Stimulated activated CD8-positive, alpha-beta memory T cell treated with anti-CD3 and anti-CD28 coated beads, Interleukin-2, amount 100 ng/mL, for 1 hour (primary cell): ENCODE measurements at places on chromosomes 5 and 9.

- no peak for DNase-seq
These were observed 45.2 kb downstream of the ANKDD1B start for GRCh38 chr5:75656311-75657003.

GRCh38 chr5:146376821-146377220, 38.2 kb downstream of the POU4F3 start:
- no peak for DNase-seq

DNA sequence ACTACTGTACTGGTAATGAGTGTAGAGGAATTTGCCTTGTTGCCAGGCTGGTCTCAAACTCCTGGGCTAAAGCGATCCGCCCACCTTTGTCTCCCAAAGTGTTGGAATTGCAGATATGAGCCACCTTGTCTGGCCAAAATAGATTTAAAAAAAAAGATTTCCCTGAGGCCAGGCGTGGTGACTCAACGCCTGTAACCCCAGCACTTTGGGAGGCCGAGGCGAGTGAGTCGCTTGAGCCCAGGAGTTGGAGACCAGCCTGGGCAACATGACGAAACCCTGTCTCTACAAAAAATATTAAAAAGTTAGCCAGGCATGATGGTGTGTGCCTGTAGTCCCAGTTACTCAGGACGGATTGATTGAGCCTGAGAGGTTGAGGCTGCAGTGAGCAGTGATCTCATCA, 62.5 kb downstream of the IPO11 start:
- DNase-seq, result no peak

GRCh38 chr5:54083851-54084250, 226.5 kb downstream of the ARL15 start:
- DNase-seq, result no peak

DNA sequence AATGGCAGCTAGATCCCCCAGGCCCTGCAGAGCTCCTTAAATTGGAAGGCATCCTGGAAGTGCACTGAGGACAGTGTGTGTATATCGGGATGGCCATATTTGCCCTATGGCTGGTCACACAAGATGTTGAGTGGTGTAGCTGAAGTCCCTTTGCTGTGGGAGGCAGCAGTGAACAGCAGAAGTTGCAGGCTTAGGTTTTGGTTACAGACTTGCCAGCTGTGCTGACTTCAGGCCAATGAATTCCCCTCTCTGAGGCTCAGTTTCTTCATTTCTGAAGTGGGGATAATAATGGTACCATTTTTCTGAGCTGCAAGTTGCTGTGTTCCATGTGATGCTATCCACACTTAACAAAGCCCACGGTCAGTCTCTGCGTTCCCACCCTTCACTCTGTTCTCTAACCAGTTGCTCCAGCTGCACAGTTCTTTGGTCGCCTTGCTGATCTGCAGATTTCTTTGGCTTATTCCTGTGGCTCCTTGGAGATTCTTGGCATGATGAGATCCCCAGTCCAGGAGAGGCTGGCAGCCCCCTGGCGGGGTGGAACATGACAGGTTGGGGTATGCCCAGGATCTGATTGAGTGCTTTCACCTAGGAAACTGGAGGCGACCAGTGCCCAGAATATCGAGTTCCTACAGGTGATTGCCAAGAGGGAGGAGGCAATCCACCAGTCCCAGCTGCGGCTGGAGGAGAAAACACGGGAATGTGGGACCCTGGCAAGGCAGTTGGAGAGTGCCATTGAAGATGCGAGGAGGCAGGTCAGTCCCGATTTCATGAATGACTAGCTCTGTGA, 6.5 kb upstream of the GLE1 start:
- no peak for DNase-seq

- DNase-seq, result no peak
These were observed 22.6 kb downstream of the SSBP2 start for GRCh38 chr5:81728301-81728700.

DNA sequence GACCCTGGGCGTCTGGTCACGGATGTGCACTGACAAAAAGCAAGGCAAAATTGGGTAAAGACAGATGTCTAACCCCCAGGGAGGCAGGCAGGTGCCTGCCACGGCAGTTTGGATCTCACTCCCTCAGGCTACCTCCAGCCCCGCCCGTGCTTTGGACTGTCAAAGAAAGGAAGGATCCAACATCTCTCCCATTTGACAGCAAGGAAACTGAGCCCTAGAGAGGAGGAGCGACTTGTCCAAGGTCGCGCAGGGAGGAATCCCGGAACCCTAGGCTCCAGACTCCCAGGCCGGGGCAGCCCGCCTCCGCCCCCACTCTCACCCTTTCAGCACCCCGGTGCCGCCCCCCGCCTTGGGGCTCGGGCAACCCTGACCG, 376 bp downstream of the GOLGA1 start:
- no peak for DNase-seq

- DNase-seq, result no peak
These were observed 17.6 kb upstream of the MATR3 start for GRCh38 chr5:139275956-139276355.

- no peak for DNase-seq
These were observed 111.6 kb downstream of the SREK1 start for GRCh38 chr5:66255714-66256113.

- DNase-seq, result no peak
These were observed 268.4 kb upstream of the PANK3 start for GRCh38 chr5:168847511-168848073.

DNA sequence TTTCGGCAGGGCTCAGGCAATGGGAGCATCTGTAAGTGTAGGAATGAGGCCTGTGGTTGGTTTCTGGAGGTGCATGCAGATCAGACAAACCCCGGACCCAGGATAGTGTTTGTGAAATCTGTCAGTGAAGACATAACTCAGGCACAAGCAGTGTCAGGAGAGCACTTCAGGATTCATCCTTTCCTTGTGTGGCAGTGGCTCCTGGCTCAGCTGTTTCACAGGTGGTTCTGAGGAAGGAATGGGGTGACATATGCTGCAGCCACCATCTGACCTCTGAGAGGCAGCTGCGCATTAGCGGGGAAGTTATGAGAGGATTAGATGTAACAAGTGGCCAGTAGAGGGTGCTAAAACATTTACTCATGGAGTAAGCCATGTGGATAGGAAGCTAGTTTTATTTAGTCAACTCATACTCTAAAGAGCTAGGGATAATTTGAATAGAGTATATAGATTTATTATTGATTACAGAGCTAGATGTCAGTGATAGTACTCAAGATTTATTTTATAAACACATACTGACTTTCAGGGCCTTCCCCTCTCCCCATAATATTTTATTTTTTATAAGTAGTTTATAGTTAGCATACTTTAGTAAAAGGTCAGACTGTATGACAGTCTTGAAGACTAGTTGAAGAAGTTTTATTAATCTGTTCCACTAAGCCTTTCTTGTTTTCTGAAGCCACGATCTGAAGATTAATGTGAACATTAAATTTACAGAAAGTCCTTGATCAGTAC, 28.4 kb downstream of the NNT start:
- no peak for DNase-seq

DNA sequence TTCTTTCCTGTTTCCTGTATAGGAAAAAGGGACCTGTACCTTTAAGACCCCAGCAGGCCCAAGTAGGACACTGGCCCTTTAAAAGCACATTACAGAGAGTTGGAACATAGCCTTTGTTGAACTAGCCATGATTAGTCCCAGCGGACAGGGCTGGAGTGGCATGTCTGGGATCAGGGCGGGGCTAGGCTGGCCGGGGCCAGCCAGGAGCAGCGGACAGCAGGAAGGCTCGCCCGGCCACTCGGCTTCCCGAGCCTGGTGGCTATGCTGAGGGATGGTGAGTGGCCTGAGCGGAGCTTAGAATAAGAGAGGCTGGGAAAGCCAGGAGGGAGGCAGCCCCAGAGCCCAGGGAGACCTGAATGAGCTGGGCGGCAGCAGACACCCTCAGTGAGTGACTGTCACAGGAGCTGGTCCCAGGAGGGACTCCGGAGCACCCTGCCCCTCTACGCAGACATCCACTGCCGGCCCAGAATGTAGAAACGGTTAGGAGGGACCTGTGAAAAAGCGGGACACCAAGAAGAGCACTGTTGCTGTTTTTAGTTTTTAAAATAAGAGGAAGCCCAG, 92.1 kb downstream of the DAB2IP start:
- DNase-seq, result no peak

DNA sequence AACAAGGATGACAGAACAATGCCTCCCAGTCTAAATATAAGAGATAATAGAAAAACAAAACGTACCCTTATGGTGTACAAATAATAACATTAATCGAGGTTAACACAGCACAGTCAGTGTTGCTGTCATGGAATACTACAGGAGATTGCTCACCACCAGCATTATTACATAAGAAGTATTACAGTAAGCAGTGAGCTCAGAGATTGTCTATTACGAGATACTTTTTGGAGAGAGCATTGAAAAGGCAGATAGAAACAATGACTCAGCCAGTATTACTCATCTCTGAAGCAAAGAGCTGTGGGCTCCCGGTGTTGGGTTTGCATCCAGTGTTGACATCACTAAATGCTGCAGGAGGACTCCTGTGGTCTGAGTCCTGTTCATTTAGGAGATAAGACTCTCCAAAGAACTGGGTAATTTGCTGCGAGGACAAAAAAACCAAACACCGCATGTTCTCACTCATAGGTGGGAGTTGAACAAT, 191.9 kb upstream of the SEMA6A start:
- no peak for DNase-seq

- DNase-seq, result peak; percentile 54
These were observed 7.3 kb upstream of the C5orf58 start for GRCh38 chr5:170225326-170226128.

GRCh38 chr5:170223360-170223759, 9.4 kb upstream of the C5orf58 start:
- no peak for DNase-seq

DNA sequence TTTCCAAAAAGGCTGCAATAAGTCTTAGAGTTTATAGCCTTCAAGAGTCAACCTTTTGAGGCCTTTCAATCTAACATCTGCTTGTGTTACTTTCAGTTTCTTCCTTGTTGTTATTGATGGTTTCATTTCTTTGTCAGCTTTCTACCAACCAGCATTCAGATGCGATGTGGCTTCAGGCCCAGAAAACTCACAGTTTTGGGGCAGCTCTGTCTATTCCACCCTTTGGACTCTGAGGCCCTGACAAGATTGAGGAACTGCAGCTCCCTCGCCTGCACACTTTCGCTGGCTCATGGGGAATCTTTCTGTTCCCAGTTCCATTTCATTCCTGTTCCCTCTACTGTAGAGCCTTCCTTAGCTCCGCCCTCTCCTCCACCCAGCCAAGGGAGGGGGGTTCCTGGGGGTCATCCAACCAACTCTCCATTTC, 13.3 kb upstream of the WHRN start:
- no peak for DNase-seq

DNA sequence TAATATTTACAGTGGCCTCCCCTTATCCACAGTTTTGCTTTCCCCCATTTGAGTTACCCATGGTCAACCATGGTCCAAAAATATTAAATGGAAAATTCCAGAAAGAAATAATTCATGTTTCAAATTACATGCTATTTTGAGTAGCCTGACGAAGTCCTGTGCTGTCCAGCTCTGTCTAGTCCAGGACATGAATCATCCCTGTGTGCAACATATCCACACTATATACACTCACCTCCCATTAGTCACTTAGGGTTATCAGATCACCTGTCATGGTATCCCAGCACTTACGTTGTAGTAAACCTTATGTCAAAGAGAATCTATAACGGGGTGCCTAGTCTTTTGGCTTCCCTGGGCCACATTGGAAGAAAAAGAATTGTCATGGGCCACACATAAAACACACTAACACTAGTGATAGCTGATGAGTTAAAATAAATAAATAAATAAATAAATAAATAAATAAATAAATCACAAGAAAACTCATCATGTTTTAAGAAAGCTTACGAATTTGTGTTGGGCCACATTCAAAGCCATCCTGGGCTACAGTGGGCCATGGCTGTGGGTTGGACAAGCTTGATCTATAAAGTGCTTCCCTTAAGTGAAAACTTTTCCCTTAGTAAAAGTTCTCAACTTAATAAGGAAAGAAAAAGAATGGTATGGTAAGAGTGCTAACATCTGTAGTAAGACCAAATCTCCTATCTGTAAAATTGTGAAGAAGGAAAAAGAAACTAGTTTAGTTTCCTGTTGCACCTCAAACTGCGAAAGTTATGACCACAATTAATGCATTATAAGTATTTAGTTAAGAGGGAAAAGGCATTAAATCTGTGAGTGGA, 15.9 kb upstream of the OMD start:
- DNase-seq, result no peak

DNA sequence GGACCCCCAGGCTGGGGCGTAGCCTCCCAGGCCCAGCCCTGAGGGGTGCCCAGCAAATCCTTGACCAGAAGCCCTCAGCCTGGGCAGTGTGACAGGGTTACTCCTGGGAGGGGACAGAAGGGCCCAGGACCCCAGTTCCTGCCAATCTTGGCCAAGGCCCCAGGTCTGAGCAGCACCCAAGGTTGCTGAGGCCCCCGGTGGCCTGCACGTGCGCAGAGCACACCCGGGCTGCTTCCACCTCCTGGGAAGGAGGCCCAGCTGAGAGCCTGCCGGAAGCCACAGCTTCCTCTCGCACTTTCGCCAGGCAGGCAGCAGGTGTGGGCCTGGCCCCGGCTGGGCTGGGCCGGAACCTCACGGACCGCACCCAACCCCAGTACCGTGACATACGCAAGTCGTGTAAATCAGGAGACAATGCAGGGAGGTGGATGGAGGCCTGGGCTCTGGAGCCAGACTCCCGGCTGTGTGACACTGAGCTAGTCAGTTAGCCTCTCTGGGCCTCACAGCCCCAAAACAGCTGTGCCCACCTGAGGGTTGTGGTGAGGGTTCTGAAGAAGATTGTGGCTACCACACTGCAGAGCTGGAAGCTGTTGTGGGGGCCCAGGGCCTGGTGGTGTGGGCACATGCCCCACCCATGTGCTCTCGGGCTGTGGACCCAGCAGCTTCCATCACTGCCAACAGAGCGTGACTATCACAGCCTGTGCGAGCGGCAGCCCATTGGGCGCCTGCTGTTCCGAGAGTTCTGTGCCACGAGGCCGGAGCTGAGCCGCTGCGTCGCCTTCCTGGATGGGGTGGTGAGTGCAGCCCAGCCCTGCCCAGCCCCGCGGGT, 5.1 kb downstream of the GRK6 start:
- DNase-seq, result no peak

GRCh38 chr5:128257076-128257475, 173.5 kb downstream of the SLC12A2 start:
- DNase-seq, result no peak

DNA sequence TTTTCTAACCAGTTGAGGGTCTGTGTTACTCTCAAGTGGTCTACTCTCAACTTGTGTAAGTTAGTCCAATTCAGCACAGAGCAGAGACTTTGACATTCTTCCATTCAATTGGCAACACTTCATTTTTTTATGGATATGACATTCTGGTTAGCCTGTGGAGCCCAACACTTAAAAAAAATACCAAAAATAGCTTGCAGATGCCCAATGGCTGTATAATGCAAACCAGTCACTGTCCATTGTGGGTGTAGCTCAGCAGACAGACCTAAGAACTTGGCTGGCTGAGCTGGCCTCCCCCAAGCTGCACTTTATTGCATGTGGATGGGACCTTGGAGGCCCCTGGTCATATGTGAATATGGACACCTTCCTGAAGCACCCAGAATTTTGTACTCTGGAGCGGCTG, 103.2 kb downstream of the DPYSL3 start:
- DNase-seq, result no peak

DNA sequence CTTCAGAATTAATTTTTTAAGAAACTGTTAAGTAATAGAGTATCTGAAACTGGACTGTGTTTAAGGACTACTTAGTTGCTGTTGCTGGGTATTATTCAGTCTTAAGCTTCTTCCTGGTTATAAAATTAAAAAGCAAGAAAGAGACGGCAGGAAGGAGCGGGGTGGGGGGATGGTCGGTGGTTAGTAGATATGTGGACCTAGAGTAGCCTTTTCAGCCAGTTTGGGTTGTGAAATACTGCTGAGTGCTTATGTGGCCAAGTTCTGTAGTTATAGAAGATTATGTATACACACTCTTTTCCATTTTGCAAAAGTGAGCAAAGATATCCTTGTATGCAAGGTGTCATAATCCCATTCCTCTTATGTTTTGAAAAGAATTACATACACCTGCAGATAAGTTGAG, 28.5 kb downstream of the TRIO start:
- DNase-seq, result no peak
